ENCODE measurements at places on chromosomes 7 and 10.

GRCh38 chr10:63213489-63213888, 80.4 kb downstream of the NRBF2 start:
- no peak for DNase-seq

- DNase-seq, result no peak
Measured at GRCh38 chr7:89943525-89944050, 210.7 kb upstream of the STEAP1 start.

- DNase-seq, result no peak
Measured at GRCh38 chr7:150755473-150756099, 18.4 kb downstream of the GIMAP5 start.

DNA sequence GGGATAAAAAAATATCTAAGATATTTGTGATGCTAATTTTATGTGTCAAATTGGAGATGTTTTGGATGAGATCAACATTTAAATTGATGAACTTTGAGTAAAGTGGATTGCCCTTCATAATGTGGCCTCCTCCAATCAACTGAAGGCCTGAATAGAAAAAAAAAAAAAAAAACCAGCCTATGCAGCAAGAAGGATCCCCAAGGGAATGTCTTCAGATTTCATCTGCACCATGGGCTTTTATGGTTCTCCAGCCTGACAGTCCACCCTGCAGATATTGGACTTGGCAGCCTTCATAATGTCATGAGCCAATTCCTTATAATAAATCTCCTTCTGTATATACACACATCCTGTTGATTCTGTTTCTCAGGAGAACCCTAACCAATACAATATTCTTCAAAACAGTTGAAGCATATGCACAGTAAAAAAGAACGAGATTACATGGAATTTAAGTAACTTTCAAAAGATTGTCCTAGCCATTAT, 316.9 kb upstream of the PLXDC2 start:
- DNase-seq, result no peak

GRCh38 chr7:130918129-130919052, 184.4 kb upstream of the KLF14 start:
- no peak for DNase-seq

DNA sequence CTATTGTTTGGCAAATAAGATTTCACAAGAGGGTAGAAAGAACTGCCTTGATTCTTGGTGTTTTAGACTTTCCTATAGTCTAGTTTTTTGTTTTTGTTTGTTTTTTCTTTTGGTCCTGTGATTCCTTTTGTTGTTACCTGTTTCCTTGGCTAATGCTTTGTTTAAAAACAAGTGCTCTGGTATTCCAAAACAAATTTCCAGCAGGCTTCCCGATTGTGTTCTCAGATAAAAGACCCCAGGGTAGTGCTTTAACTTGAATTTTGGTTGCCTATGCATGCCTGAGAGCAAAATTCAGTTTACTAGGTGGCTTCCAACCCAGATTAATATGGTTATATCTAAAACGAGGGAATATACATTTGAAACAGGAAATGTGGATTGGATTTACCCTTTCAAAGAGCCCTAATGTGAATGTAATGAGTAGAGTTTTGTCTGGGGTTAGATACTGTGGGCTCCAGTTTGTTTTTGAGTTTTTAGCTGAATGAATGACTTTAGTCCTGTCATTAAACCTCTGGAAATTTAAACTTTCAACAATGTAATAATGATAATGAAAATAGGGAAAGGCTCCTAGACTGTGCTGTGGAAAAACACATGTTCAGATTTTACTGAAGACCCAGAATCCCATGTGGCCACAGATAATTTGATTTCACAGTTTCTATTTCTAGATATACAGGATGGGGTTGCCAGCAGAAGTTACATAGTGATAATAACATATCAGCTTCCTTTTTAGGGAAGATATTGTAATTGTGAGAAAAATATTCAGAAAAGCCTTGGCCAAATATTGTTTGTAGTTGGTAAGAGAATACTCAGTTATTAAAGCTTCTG, 23.9 kb downstream of the AUTS2 start:
- no peak for DNase-seq

GRCh38 chr7:132309102-132309805, 267.0 kb downstream of the PLXNA4 start:
- no peak for DNase-seq

Measured in NCI-H187 treated with DMSO at 0.1 percent for 48 hours (cell line).